ENCODE measurements at places on chromosomes 7 and 10. TPM values are rescaled to one million over a fixed set of nuclear protein-coding genes. Genes with fewer than 3 reads are reported as not detected.

- DNase-seq, result no peak
Measured at GRCh38 chr7:41629711-41630111, 73.2 kb downstream of the INHBA start.

DNA sequence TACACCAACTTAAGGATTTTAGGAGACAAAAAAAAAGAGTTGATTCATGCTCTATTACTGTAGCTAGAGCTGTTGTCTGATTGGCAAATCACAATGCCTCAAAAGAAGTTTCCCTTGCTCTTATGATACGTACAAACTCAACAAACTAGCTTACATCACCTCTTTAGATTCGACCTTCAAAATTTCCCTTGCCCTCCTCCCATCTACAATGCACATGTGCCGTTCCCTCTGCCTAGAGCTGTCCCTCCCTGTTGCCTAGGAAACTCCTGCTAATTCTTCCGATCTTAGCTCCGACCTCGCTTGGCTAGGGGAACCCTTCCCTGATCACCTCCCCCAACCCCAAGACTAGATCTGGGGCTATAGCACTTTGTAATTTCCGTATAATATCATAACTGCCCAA is 55.4 kb downstream of the MAP3K8 start:
- no peak for DNase-seq

DNA sequence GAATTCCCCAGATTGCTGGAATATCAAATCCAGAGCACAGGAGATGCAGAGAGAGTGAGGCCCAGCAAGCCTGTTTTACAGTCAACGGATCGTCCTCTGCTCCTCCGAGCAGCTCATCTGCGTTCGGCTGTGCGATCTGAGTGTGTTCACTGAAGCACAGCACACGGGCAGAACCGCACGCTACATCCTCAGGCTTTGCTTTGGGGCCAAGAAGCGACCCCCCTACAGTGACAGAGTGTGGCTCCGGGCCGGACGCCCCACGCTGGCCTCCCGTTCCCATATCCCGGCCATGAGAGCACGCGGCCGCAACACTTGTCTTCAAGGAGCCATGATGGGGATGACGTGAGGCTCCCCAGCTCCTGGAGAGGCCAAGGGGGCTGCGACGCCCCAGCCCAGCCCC is 431.4 kb downstream of the DNAJB6 start:
- DNase-seq, result no peak

DNA sequence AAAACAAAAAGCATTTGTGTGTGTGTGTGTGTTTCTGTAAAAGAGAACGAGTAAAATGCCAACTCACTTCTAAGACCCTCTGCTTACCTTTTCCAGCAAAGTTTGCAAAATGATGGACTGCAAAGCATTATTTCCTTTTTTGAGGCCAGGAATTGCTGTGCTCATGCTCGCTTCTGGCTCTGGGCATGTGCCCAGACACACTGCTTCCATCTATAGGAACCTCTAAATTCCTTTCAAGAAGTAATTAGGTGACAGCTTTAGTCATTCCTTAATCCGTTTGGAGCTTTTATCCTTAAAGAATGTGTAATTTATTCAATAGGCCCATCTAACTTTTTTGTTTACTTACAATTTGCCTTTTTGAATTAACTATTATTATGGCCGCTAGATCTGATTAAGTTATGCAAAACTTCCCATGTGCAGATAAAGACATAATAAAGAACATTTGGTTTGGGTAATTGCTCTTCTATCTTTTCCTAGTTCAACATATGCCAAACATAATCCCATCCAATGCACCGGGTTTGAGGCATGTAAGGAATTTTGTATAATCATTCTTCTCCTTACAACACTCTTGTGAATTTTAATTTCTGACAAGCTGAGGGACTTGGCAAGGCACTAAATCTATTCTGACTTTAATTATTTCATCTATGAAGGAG is 34.7 kb downstream of the A1CF start:
- DNase-seq, result no peak

GRCh38 chr7:74018246-74018895 is 9.6 kb upstream of the ELN start:
- no peak for DNase-seq

DNA sequence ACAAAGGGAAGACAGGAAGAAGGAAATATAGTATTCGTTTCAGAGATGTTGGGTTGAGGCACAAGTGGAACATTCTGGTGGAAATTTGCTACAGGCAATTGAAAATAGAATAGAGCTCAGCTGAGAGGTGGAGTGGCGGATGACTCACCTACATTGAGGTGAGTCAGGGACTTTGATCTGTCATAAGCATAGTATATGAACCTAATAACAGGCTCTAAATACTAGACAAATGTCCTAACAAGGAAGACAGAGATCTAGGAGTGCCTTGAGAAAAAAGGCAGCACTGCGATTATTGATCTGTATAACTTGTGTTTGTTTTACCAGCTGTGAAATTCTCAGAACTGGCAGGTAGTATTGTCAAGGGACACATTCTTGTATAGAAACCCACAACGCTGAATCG is 907 bp upstream of the IFRD1 start:
- no peak for DNase-seq

The ADAM8 gene
- total RNA-seq, result 21.4 TPM

The GBX1 gene
- total RNA-seq, result not detected

Measured in ascending aorta (tissue), 2 donors.